ENCODE measurements at places on chromosomes 6 and 20.

- DNase-seq: no peak
Observed at GRCh38 chr6:38484656-38485055, 155.1 kb downstream of the BTBD9 start.

- no peak for DNase-seq
Observed at GRCh38 chr20:29318871-29319461, 1938.5 kb upstream of the DEFB115 start.

- DNase-seq: no peak
Observed at GRCh38 chr6:36999061-36999750, 6.2 kb upstream of the FGD2 start.

- DNase-seq: no peak
Observed at GRCh38 chr6:1606780-1607515, 2.8 kb upstream of the FOXC1 start.

- DNase-seq: no peak
Observed at GRCh38 chr20:58149437-58150091, 78.9 kb downstream of the ANKRD60 start.

GRCh38 chr20:46083101-46083500 is 6.7 kb downstream of the NCOA5 start:
- DNase-seq: no peak

- no peak for DNase-seq
Observed at GRCh38 chr6:11830105-11830504, 51.5 kb upstream of the ADTRP start.

- no peak for DNase-seq
Observed at GRCh38 chr6:43219814-43220213, 9.5 kb downstream of the DNPH1 start.

- no peak for DNase-seq
Observed at GRCh38 chr6:25219216-25219916, 59.8 kb upstream of the CARMIL1 start.

- DNase-seq: no peak
Observed at GRCh38 chr6:118856301-118856700, 37.7 kb upstream of the ASF1A start.

DNA sequence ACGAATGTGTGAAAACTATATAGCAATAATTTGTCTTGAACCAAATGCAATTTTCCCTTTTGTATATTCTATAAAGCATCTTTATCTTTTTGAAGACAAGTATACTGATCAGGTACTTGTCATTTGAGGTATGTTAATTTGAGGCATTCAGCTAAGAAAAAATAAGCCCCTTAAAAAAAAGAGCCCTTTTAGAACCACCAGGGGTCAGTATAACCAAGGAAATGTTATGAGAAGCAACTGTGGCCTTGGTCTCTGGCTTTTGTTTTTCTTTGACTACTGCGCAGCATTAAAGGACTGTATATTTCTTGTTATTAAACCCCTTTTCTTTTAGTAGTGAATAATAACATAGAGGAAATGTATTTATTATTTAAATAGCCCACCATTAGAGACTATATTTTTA is 43.1 kb downstream of the CD109 start:
- DNase-seq: peak; percentile 86

- DNase-seq: no peak
Observed at GRCh38 chr6:10733863-10734262, 11.0 kb downstream of the TMEM14C start.

GRCh38 chr6:6905961-6906518 is 201.7 kb upstream of the RREB1 start:
- no peak for DNase-seq

DNA sequence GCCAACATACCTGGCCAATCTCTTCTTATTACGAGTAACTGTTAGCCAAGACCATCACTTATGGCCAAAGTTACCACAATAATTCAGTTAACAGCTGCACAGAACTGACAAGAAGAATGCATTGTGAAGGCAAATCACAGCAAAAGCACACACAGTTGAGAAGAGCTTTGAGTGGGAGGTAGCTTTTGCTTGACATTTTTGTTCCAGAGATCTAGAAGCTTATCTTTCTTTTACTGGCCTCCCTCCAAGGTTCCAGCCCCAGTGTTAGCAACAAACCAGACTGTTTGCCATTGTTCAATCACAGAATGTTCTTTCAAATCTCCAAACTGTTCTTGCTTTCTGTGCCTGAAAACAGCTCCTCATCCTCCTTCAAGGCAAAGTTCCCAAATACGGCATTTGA is 35.9 kb upstream of the IRAK1BP1 start:
- DNase-seq: peak; percentile 24

GRCh38 chr6:161134550-161135298 is 139.1 kb downstream of the AGPAT4 start:
- no peak for DNase-seq

GRCh38 chr6:32189069-32189741 is 797 bp downstream of the PBX2 start:
- peak; percentile 29 for DNase-seq

DNA sequence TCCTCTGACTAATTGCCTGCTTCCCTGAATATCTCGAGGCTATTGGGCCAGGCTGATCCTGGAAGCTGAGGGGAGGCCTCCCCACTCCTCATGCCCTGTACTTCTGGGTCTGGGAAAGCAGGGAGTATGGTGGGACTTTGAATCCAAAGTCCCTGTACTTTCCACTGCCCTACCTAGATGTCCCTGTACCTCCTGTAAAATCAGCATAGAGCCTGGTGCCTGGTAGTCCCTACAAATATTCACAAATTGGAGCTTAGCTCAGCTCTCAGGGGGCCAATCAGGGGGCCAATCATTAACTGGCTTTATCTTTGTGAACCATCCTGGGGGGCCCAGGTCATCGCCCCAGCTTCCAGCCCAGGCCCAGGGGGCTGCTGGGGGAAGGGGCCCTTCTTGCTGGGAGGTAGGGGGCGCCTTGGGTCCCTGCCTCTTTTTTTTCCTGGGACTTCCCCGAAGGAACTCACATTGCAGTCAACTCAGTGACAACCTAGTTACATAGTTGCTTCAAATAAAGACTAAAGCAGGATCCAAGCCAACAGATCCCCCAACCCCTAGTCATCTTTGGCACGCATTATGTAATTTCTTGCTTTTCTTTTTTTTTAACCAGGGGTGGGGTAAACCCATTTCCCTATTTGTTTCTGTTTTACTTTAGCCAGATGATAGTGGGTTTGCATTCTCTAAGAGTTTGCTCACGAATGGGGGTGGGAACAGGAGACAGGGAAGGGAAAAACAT is 6.9 kb upstream of the VEGFA start:
- no peak for DNase-seq

DNA sequence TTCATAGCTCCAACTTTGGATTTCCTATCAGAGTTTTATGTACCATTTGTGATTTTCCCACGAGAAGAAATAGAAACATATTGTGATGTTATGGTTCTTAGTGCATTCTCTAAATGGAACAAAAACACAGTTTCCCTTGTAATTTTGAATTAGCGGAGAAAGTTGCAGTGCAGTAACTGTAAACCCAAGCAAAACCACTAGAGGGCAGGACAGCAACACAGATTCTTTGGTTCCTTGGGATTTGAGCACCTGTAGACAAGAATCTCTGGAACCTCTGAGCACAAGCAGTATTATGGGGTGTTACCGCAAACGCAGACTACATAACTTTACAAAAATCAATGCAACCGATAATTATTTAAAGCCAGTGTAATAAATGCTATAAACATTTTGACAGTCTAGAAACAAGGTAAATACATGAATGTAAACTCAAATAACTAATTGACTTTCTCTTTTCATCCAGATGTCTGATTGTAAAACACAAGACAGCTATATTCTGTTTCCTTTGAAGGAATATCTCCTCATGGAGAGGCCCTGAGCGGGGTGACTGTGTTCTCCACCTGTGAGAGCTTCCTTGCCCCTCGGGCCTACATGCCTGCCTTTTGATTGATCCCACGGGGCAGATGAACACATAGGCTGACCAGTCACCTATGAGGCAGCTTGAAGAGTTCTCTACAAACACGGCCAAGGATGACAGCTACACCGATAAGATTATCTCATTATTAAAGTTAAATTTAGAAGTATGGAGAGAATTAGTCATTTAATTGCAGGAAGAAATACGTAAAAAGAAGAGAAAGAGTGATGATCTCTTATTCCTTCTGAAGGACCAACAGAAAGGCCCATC is 67.5 kb upstream of the COL21A1 start:
- peak; percentile 69 for DNase-seq

DNA sequence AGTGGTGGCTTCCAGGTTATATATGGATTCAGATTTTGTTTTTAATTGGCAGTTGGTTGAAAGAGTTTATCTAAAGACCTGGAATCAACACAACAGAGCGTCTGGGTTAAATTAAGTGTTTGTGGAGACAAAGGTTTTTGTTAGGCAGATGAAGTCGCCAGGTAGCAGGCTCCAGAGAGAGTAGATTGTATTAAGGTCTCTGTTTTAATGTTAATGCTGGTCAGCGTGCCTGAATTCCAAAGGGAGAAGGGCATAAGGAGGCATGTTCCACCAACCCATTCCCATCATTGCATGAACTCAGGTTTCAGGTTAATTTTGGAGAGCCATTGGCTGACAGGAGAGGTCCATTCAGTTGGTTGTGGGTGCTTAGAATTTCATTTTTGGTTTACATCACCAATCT is 744.1 kb upstream of the GJE1 start:
- DNase-seq: no peak

DNA sequence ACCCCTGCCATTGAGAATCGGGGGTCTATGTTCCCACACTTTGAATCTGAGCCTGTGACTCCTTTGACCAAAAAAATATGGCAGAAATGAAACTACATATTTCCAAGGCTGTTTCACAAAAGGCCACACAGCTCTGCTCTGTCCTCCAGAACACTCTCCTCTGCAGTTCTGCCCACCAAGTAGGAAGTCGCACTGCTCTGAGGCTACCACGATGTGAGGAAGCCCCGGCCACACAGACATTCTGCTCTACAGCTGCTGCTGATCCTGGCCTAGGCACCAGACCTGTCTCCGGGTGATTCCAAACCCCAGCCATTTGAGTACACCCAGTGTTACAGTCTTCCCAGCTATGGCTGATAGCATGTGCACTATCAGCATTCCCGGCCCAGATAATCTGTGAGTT is 85.1 kb downstream of the LYRM4 start:
- no peak for DNase-seq

GRCh38 chr6:101226677-101227135 is 166.8 kb upstream of the GRIK2 start:
- DNase-seq: peak; percentile 59

GRCh38 chr6:29705389-29706231 is 17.6 kb upstream of the HLA-F start:
- peak; percentile 83 for DNase-seq

- DNase-seq: no peak
Observed at GRCh38 chr6:96940322-96940721, 15.8 kb downstream of the KLHL32 start.

- DNase-seq: peak; percentile 15
Observed at GRCh38 chr6:158409451-158409850, 97.2 kb downstream of the TULP4 start.

- DNase-seq: no peak
Observed at GRCh38 chr6:105372849-105373182, 30.1 kb downstream of the PREP start.

DNA sequence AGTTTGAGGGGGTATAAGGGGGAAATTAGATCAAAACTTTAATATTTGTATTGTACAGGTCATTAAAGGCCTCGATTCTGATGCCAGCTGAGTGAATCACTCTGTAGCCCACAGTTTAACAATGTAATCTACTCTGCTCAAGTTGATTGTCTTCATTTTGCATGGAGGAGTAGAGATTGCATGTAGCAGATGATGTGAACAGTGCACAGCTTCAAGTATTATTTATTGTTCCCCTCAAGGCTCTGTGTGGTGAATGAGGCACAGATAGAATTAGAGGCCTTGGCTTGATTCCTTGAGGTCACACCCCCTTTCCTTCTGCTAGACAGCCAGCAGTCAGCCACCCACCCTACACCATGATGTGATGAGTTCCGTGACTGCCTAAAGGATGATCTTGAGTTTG is 38.1 kb downstream of the TXLNB start:
- no peak for DNase-seq

DNA sequence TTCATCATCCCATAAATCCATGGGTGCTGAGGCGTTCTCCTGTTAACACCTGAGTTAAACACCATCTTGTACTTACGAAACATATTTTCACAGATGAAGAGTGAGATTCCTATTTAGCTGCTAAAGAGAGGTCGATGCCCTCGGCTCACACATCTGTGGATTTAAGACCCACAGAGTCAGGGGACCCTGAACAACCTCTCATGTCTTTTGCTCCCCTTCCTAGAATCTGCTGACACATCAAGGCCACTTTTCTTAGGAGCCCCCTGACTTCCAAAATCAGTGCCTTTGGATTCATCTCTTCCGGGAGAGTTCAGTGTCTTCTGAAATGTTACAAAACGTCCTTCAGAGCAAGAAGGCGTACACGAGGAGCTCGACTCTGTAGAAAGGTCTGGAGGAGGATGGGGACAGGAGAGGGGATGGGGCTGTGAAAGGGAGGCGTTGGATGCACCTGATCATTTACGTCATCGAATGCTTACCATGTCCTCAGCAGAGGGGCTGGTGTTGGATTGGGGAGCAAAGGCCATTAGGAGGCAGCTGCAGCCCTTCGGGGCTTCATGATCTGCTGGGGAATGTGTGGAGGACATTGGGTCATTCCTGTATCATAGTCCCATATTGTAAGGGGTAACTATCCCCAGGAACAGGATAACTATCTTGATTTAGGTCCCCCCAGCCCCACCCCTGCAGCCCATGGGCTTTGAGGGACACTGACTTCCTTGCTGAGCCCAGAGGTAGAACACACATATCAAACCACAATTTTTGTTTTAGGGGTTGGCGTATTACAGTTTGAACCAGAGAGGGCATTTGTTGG is 22.9 kb downstream of the BANF2 start:
- DNase-seq: no peak

- DNase-seq: no peak
Observed at GRCh38 chr20:42402455-42402854, 784.3 kb upstream of the CHD6 start.

DNA sequence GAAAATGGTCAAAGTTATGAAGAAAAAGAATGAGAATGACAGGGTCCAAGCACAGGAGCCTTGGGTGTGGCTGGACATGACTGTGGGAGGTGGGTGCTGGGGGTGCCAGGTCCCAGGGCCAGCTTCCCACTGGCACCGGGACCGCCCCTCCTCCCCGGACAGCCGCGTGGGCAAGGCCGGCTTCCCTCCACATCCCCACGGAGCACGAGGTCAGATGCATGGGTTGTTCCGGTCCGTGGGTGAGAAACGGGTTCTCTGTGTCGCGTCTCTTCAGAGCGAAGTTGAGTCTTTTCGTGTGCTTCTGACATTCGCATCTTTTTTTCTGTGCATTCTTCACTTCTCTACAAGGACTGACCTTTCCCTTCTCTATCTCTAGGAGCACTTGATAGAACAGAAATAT is 30.1 kb downstream of the KIF25 start:
- DNase-seq: no peak

GRCh38 chr20:6418732-6419131 is 295.9 kb upstream of the FERMT1 start:
- no peak for DNase-seq

- peak; percentile 75 for DNase-seq
Observed at GRCh38 chr6:35052694-35053565, 88.2 kb downstream of the TCP11 start.

- no peak for DNase-seq
Observed at GRCh38 chr6:52115145-52115741, 27.8 kb upstream of the PKHD1 start.

GRCh38 chr6:35808688-35809087 is 3.5 kb downstream of the LHFPL5 start:
- DNase-seq: no peak

GRCh38 chr20:1034415-1034789 is 32.3 kb upstream of the RSPO4 start:
- DNase-seq: no peak

Data from adipocyte (in vitro differentiated cells).